ENCODE measurements at places on chromosomes 4 and X.

- no peak for DNase-seq
Measured at GRCh38 chrX:48965959-48966358, 5.7 kb downstream of the KCND1 start.

GRCh38 chr4:73777612-73778011, 37.2 kb downstream of the CXCL8 start:
- peak; percentile 21 for DNase-seq

DNA sequence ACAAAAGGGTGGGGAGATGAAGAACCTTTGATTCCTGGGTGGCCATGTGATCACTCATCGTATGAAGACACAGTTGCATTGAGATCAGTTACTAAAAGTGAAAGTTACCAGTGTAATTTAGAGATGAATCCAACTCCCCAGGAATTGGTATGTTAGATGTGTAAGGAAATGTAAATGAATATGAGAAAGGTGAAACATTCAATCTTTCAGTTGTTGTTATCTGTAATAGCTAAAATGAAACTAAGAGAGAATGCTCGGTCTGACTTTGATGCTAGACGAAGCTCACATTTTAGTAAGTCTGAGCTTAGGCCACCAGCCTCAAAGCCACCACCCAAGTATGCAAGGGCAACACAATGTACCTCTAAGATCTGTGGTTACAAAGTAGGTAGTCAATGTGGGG, 194.3 kb upstream of the POF1B start:
- DNase-seq, result no peak

GRCh38 chrX:97389761-97390192, 506.1 kb downstream of the RPA4 start:
- peak; percentile 64 for DNase-seq
